Mucosa of descending colon (tissue), 3 donors: ENCODE measurements at places on chromosomes 7 and 10.
A peak's percentile ranks its signal among the peaks of the same experiment; 100 is the strongest.

- DNase-seq, result no peak
Measured at GRCh38 chr7:36051501-36051900, 101.6 kb upstream of the EEPD1 start.

DNA sequence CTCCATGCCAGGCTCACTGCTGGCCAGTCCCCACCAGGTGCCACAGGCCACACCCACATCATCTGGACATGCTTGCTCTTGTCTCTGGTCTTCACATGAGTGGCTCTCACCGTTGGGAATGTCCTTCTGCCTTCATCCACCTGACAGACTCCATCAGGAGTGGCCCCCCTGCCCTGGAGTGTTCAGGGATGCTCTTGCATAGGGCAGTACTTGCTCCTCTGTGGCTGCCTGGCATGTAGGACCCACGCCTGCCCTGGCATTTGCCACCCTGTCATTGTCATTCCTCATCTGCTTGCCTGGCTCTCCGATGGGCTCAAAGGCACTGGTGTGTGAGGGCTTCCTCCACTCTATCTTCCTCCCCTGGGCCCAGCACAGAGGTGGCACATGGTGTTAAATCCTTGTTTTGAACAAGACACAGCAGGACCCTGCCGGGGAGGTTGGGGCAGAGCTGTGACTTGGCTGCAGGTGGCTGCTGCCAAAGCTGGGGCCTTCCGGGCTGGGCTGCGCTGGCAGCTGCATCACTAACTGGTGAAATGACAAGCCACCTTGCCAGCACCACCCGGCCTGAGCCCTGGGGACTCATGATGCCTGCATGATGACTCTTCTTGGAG lies 1.8 kb downstream of the SH2D4B start:
- no peak for DNase-seq

DNA sequence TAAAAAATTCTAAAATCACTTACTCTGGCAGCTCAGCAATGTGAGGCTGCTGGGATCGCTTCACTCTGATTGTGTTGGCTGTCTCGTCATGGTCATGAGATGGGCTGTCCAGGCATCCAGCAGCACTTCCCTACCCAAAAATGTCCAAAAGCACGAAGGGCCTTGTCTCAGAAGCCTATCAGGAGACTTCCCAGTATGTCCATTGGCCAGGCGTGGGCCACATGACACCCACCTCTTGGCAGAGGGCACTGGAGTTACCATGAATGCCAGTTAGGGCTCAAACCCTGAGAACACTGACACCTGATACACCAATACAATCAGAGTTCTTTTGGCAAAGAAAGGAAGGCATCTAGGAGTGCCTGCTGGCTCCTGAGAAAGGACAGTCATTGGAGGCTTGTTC lies 27.0 kb upstream of the GLI3 start:
- no peak for DNase-seq

- no peak for DNase-seq
Measured at GRCh38 chr7:143181349-143181748, 1.9 kb upstream of the TAS2R39 start.

DNA sequence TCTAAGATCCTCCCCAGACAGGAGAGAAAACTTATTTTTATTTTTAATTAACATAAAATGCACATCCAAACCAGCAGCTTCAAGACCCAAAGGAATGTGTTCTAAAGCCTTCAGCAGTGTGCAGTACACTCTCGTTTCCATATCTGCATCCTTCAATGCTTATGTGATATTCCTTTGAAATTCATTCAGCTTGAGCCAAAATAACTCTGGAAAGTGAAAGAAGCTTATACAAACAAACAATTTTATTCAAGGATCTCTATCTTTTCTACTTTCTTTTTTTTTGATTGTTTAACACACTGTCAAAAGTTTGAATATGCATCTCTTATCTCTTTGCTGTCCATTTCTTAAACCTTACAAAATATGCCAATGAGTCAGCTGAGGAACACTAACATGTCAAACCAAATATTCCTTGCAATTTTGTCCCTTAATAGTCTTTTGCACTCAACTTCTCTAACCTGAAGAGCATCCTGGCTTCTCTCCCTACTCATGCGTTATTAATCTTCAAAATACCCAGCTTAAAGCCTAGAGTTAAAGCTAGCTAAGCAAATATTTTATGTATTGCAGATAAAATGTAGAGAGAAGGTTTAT lies 124.3 kb downstream of the THSD7A start:
- DNase-seq, result no peak

DNA sequence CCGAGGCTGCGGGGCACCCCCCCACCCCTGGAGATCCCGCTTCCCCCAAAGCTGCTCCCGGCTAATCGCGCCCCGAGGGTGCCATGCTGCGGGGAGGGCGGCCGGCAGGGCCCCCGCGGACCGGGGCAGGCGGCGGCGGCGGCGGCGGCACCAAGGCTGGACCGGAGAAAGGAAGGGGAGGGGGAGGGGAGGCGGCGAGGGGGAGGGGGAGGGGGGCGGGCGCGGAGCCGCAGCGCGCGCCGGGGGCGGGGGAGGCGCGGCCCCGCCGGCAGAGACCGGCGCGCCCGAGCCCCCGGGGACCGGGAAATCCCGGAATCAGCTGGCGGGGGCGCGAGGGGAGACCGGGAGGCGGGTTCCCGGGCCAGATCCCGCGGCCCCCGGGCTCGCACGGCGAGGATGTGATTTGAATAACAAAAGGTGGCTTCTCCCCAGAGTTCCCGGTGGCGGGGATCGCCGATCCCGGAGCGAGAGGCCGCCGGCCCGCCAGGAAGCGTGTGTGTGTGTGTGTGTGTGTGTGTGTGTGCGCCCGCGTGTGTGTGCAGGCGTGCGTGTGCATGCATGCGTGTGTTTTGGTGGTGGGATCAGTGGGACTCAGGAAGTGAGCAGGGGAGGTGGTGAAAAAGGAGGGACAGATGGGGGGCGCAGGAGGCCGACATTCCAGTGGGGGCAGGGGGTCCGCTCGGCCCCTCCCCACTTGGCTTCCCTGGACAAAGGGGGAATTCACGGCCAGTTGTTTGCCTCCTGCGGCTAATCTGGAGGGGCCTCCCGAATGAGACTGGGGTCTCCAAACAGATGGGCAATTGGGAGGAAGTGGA lies 99.5 kb downstream of the HIP1 start:
- peak; percentile 60 for DNase-seq

DNA sequence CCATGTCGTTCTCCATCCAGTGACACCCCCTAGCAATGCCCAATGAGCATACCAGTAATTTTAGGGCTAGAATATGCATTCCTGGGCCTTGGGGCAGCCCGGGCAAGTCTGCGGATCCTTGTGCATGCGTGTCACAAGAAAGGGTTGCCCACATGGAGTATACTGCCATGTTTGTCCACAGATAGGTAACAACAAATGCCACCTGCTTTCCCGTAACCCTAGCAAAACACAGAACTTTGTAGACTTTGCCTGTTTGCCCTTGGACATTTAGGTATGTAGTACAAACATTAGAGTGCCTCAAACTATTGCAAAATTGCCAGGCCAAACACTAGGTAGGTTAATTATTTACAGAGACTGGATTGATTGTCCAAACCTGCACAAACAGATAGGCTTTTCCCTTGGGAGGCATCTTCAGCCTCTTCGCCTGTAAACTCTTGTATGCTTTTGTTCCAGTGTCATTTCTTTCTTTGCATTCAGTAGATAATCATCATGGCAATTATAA lies 117.0 kb downstream of the ADCY1 start:
- no peak for DNase-seq

DNA sequence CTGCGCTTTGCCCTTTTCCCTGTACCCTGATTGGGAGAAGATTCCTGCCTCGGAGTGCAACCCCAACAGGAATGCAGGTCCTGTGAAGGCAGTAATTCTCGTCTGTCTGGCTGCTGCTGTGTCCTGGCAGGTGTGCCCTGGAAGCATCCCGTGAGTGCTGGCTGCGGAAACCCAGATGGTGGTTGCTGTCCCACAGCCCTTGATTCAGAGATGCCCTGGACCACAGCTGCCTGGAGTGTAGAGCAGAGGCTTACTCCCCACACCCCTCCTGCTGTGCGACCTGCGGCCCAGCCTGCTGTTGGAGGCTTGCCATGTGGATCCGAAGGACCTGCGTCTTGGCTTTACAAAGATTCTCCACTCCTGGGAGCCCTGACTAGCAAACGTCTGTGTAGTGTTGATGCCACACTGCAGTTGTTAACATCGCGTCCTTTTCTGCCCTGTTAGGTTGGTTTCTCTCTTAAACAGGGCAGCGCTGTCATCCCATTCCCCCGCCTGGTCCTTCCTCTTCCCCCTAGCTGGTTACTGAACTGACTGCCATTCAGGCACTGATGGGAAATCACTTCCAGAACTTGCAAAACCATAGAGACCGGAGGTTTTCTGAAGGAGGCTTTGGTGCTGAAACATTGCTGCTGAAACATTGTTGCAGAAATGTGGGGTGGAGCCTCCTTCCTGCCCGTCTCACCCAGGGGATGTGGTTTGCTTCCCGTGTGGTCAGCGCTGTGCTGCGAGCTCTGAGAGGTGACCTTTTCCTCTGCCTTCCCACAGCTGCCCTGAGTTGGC lies 53.3 kb downstream of the DNAJB6 start:
- DNase-seq, result no peak

DNA sequence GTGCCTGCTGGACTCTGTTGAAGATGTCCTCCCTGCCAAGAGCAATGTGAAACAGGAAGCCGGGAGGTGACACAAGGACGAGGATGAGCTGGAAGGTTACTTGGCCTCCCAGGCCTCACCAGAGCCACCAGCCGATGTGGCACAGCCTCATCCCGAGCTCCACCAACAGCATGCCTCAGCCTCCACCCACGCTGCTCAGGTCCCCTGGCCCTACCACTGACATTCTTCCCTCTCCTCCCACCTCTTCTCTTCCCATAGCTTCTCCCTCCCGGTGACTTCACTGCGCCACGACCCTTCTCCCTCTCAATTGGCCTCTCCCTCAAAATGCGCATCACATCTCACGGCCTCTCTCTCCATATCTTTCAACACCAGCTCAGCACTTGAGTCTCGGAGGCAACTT lies 249.9 kb downstream of the SKAP2 start:
- DNase-seq, result no peak

DNA sequence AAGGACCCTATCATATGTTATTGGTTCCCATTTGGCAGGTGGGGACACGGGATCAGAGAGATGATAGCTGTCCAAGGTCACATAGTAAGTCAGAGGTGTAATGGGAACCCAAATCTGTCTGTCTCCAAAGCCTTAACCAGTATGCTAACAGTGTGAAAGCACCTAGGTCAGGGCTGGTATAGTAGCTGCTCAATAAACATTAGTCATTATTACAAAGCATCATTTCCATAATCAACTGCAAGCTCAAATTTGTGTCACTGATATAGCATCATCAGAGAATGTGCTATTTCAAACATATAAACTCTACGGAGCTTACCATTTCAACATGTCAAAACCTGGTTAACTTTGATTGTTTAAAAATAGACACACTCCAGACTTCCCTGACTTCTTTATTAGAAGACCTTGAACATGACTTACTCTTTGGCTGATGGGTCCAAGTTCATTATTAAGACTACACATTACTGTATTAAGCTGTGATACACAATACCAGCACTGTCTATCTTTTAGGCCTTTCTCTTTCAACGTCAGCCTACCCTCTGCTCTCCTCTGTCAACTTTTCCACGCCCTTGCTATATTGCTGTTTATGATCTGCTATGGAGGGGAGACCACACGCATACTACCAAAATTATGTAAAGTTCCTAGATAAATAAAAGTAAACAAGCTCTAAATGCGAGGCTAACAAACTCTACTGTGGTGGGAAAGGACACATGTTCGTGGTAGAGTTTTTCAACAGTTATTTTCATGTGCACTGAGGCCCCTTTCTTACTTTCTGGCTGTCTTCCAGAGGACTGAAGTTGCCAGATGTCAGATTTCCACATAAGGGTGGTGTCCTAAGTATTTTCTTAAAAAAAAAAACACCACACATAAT lies 33.6 kb downstream of the DNMBP start:
- DNase-seq, result no peak

- DNase-seq, result no peak
Measured at GRCh38 chr7:14950013-14950412, 47.5 kb upstream of the DGKB start.

DNA sequence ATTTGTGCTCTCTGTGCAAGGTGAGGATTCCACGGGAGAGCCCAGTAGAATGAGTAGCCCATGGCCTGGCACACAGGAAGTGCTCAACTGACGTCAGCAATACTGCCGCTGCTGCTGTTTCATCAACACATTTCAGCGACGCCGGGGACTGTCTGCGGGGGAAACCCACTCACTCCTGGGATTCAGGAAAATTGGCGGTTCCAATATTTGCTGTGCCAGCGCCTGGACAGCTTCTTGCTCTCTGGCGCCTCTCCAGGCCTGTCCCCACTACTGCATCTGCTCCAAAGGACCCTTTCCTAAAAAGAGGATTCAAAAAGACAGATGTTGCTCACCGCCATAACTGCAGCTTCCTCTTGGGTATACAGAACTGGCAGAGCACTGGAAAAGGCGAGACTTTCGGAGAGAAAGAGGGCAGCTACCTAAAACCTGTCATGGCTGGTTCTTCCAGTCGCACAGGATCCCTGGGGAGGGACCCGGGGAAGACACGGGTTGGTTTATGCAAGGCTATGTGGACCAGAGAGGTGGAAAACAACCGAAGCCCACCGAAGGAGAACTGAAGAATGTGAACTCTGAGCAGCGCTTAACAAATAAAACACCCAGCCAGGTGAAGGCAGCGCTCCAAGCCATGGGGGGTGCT lies 39.7 kb upstream of the ENO4 start:
- no peak for DNase-seq

GRCh38 chr10:1853801-1854200 lies 116.5 kb upstream of the ADARB2 start:
- DNase-seq, result no peak
